ENCODE measurements at places on chromosomes 1 and 21. TPM values are rescaled to one million over a fixed set of nuclear protein-coding genes. Genes with fewer than 3 reads are reported as not detected.

Gene RPL22
- 428 TPM for total RNA-seq

Gene TMPRSS15
- total RNA-seq: under 0.01 TPM

Gene ZNF648
- total RNA-seq: under 0.01 TPM

Gene JAM2
- 1.9 TPM for total RNA-seq

Gene PCP4
- 2.1 TPM for total RNA-seq

Gene GJA5
- 1.9 TPM for total RNA-seq

Gene GSTM5
- total RNA-seq: 4.1 TPM

Gene C1orf105
- total RNA-seq: 0.28 TPM

Gene ITSN1
- 7.4 TPM for total RNA-seq

Gene LRRC53
- 0.19 TPM for total RNA-seq

Gene ZBTB21
- total RNA-seq: 5.4 TPM

Gene CBS
- 2.3 TPM for total RNA-seq

Gene RXFP4
- total RNA-seq: not detected

Gene FGGY
- 15.6 TPM for total RNA-seq

Gene TESK2
- total RNA-seq: 3.9 TPM

Gene CXADR
- total RNA-seq: 3.2 TPM

Gene MECR
- 14.3 TPM for total RNA-seq

Gene KIAA0040
- total RNA-seq: 14.4 TPM

Gene RGS1
- 187 TPM for total RNA-seq

Gene C4BPB
- 0.71 TPM for total RNA-seq

Gene LENEP
- total RNA-seq: 0.09 TPM

Gene ILDR2
- 0.90 TPM for total RNA-seq

Gene RGSL1
- not detected for total RNA-seq

Gene LCE2A
- total RNA-seq: not detected

Gene SLC6A9
- total RNA-seq: 0.57 TPM

Gene TMEM240
- total RNA-seq: 0.42 TPM

Gene HSD11B1
- 0.14 TPM for total RNA-seq

Gene F5
- total RNA-seq: 0.85 TPM

Gene FCRL5
- total RNA-seq: 0.80 TPM

Gene SPRR2G
- total RNA-seq: 0.19 TPM

Gene UBL4B
- total RNA-seq: not detected

Gene DRAM2
- 63.7 TPM for total RNA-seq

Gene DISP1
- total RNA-seq: 2.0 TPM

Gene OR10J1
- total RNA-seq: not detected

Gene SPATA46
- total RNA-seq: not detected

Gene TMPRSS3
- total RNA-seq: 0.42 TPM

Gene KRTAP12-2
- total RNA-seq: not detected

Gene TLCD4
- 1.5 TPM for total RNA-seq

Gene MORC3
- total RNA-seq: 48.1 TPM

Gene SETDB1
- 35.5 TPM for total RNA-seq

Gene PRKAA2
- 1.1 TPM for total RNA-seq

Gene TGFB2
- total RNA-seq: 0.94 TPM

Gene TBX15
- 0.19 TPM for total RNA-seq

Gene CFAP74
- 0.09 TPM for total RNA-seq

Gene TIAM1
- 30.5 TPM for total RNA-seq

Gene IGSF5
- total RNA-seq: 0.66 TPM

Gene LEFTY1
- 0.47 TPM for total RNA-seq

Gene FAM72B
- 8.5 TPM for total RNA-seq

Gene B3GALT2
- 0.38 TPM for total RNA-seq

Gene HSD3B1
- total RNA-seq: 0.09 TPM
